ENCODE measurements at places on chromosomes 16 and 17.

- no peak for DNase-seq
Observed at GRCh38 chr17:37440424-37440823, 33.7 kb downstream of the TADA2A start.

GRCh38 chr16:88423448-88423850 lies 29.6 kb upstream of the ZFPM1 start:
- DNase-seq, result no peak

DNA sequence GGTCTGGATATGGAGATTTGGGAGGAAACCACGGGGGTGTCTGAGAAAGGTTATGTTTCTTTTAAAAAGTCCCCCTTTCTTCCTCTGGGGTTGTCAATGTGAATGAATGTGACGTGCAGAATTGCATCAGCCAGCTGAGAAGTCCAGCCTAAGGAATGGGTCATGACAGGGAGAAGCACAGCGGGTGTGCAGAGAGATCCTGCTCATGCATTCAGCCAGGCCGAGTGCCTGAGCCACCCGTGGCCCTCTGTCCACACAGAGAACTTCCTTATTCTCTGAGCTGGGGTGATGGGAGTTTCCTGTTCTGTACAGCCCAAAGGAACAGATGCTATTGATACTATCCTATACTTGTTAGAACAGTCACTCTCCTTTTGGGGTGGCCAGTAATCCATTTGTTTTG lies 117.9 kb downstream of the CPPED1 start:
- DNase-seq, result no peak

DNA sequence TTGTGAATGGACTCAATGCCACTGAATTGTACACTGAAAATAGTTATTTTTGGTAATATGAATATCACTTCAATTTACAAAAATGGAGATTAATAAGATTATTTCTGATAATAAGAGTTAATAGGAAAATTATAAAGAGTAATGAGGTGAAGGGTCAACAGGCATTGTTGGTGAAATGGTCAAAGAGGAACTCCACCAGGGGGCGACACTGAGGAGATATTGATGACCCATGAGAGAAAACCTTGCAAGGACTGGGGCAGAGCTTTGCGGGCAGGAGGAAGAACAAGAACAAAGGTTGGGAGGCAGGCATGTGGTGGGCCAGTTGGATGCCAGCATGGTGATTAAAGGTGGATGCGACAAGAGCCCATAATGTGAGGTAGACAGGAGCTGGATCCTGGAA lies 74.0 kb upstream of the XYLT1 start:
- DNase-seq, result no peak

- no peak for DNase-seq
Observed at GRCh38 chr16:27238016-27238587, 30.5 kb downstream of the NSMCE1 start.

DNA sequence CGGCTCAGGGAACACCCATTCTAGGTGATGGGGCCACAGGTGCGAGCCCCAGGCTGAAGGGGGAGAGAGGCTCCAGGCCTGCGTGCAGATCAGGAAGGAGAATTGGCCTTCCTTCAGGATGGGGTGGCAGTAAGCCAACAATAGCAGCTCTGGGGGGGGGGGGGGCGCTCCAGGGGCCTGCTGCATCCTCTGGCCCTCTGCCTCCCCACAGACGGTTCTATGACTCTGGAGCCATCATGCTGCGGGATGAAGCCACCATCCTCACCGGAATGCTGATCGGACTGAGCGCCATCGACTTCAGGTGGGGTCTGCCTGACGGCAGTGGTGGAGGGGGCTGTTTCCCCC lies 6.1 kb downstream of the RUNDC3A start:
- no peak for DNase-seq

- no peak for DNase-seq
Observed at GRCh38 chr17:81192386-81193050, 26.5 kb upstream of the AATK start.

DNA sequence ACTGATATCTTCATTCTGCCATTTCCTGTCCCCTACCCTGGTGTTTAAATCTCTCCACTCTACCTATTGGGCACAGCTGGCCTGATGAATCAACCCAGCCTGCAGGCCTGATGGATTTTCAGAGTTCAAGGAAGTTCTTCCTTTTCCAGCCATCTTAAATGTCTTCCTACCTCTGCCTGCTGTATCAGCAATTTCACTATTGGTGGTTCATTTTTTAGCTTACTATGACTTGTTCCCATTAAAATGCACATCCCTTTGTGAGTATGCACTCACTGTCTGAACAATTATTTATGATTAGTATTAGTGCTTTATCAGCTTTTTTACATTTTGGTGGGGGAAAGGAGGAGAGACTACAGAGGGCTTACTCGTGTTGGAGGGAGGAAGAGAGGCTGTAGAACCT lies 48.6 kb upstream of the CRHR1 start:
- no peak for DNase-seq

DNA sequence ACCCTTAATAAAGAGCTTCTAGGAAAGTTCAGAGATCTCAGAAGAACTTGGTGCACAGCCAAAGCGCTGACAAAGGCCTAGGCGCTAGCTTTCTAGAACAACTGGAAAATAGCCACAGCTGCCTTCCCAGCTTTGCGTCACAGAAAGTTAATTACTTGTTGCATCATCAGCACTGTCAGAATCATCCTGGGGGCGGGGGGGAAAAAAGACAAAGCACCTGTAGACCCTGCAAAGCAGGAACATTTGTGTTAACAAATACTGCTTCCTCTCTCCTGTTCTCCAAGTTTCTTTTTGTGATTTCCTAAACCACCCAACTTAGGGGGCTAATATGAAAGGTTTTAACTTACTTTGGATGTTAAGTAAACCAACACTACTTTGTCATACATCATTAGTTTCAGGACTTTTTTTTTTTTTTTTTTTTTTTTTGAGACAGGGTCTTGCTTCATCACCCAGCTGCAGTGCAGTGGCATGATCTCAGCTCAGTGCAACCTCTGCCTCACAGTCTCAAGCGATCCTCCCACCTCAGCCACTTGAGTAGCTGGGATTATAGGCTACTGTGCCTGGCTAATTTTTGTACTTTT lies 4.8 kb upstream of the AARSD1 start:
- DNase-seq, result no peak

DNA sequence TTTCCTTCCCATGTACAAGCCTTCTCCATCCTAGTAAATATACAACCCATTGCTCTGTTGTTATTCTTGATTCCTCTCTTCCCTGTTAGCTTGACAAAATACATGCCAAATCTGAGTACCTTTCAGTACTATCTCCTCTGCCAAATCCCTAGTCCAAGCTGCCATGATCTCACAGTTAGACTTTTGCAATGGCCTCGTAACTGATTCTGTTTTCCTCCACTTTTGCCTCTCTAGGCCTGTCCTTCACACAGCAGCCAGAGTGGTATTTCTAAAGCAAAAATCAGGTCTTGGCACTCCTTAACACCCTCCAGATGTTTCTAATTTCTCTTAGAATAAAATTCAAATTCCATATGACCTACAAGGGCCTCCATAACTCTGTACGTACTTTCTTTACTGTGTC lies 153.0 kb upstream of the RBL2 start:
- DNase-seq, result no peak

- no peak for DNase-seq
Observed at GRCh38 chr17:10993126-10993525, 155.2 kb upstream of the PIRT start.

DNA sequence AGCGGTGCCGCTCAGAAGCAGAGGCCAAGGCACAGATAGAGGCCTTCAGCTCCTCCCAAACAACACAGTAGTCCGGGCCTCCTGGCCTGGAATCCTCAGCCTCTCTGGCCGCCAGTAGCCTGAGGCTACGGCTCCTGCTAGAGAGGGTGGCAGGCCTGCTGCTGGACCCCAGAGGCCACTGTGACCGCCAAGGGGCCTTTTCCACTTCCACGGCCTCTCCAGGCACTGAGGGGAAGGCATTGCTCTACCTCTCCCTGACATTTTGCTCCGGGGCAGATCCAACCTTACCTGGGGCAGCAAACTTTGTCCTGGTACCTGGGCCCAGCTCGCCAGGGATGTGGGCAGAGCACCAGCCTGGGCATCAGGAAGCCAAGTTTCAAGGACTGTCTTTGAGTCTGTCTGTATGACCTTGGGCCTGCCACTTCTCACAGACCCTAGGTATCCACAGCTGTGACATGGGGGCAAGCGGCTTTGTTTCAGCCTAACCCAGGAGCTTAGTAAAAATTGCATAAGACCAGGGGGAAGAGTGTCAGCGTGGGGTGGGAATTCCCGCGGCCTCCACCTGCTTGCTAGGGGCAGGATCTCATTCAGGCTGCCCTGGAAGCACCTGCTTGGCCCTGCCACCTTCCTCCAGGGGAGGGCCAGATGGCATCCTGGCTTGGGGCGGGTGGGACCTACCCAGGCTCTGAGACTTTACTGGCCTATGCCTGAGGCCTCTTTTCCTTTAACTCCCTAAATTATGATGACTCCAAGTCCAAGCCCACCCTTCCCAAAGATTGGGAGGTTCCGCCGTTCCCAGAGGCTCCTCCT lies 33.2 kb downstream of the ADGRG5 start:
- DNase-seq, result no peak

GRCh38 chr17:57965521-57966160 lies 10.4 kb upstream of the CUEDC1 start:
- no peak for DNase-seq

GRCh38 chr16:65846210-65846602 lies 520.3 kb upstream of the CDH5 start:
- no peak for DNase-seq

DNA sequence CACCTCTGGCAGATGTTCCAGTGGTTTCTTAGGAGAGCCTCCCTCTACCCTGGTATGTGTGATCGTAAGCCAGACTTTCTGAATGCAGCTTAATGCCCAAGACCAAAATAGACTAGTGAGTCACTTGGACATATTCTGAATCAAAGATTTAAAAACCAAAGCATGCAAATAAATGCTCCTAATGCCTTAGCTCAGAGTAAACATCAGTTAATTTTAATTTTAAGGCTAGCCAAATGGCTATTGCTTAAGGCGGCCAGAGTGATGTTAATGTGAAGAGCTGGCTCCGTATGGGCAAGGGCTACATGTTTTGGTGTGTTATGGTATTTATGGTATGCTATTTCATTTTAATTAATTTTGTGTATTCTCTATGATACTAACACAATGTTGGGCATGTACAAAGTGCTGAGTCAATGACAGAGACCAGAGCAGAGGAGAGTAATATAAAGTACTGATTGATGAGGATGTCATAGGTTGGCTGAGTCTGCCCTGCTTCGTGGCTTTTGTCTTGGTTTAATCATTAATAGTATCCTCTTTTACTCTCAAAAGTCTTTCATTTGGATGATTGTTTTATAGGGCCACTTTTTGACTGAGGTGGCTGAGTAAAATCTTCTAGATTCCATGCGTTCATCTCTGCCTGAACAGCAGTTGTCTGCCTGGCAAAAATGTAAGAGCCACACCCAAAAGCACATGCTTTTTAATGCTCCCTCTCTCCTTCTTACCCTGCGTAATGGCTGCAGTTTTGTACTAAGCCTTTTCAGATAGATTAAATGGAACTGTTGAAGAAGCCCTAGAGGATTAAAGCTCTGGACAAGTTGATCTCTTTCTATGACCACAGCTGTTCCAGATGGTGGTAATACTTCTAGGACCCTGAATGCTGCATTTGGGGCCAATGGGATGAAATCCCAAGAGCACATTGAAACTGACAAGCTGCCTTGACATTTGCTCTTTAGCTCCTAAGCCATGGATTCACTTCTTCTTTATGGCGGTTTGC lies 59.6 kb downstream of the MAP2K6 start:
- DNase-seq, result no peak

DNA sequence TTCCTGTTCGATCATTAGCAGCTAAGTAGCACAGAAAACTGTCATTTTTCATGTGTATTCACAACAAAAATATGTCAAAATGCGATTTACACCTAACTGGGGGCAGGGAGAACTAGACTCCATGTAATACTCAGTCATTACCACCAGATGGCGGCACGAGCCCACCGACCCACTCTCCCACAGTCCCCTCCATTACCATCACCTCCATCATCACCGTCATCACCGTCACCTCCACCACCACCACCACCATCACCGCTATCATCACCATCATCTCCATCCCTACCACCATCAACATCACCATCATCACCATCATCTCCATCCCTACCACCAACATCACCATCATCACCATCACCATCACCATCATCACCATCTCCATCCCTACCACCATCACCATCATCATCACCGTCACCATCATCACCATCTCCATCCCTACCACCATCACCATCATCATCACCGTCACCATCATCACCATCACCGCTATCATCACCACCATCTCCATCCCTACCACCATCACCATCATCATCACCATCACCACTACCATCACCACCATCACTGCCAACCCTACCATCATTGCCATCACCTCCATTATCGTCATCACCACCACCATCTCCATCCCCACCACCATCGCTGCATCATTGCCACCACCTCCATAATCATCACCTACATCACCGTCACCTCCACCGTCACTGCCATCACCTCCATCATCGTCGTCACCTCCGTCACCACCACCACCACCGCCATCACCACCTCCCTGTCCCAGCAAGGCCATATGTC lies 14.4 kb downstream of the NDUFAF8 start:
- DNase-seq, result peak; percentile 43

DNA sequence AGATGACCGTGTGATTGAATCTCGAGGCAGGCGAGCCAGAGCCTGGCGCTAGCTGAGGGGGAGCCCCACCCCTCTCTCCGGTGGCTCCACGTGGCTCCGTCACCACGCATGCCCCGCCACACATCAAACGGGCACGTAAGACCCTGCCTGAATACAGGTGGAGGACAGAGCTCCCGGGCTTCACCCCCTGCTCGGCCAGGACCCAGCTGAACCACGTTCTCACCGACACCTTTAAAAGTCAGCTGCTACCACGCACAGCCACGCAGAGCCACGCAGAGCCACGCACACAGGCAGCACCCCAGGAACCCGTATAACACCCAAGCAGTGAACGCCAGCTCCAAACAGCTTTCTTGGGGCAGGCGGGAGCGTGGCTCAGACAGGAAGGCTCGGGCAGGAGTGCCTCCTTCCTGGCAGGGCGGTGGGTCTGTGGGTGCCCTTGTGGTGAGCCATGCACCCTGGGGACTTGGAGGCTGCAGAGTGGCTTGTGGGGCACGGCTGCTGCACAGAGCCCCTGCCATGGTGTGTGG lies 4.4 kb downstream of the TMEM204 start:
- no peak for DNase-seq

DNA sequence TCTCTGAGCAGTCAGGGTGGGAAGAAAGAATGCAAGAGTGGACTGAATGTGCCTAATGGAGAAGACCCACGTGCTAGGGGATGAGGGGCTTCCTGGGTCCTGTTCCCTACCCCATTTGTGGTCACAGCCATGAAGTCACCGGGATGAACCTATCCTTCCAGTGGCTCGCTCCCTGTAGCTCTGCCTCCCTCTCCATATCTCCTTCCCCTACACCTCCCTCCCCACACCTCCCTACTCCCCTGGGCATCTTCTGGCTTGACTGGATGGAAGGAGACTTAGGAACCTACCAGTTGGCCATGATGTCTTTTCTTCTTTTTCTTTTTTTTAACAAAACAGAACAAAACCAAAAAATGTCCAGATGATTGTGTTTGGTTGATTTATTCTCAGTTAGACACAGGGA lies 14.1 kb downstream of the IGFBP4 start:
- no peak for DNase-seq

DNA sequence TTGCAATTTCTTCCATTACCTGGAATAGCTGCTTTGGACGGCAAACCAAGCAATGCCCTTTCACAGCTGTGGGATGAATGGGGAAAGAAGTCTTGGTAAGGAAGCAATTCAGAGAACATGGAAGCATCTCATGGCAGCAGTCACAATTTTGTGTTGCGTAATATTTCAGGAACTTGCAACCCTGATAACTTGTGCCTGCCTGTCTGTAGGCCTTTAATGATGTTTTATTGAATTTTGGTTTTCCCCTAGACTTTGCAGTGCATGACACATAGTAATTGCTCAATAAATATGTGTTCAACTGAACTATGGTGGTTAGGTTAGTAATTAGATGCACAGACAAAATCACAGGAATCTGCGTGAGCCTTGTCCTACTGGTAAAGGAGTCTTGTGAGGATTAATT lies 439.5 kb downstream of the WWOX start:
- DNase-seq, result no peak

Data from NCI-H146 (cell line).